ENCODE measurements at places on chromosomes 3 and 15.

GRCh38 chr3:14576163-14576562 is 36.0 kb upstream of the GRIP2 start:
- DNase-seq: no peak

DNA sequence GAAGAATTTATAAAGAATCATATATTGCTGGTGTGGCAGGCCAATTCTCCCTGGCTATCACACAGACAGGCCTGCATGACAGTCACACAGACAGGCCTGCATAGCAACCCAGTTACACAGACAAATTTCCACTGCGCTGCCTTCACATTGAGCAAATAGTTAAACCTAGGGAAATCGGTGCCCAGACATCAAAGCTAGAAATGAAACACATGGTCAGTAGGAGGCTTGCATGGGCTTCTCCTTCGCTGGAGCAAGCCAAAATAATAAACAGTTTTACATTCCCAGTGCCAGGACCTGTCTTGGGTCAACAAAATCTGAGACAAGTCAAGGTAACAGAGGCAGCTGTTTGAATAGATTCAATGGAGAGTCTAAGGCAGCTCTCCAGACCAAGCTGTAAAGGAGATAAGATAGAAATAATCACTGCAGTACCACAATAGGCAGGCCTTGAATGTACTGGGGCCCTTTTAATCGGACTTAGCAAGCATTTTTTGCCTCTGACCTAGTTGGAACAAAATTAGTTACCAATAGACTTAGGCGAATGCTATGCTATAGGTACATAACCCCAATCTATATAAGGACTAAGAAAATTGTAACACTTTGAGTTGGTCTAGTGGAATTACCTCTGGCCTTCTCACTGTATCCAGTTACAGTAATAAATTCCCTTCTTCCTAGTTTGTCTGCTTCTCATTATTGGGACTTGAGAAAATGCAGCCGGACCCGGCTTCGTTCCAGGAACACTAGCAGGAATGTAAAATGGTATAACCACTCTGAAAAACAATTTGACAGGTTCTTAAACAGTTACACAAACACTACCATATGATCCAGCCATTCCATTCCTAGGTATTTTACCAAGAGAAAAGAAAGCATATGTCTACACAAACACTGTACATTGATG is 274.7 kb upstream of the UBE2E2 start:
- DNase-seq: no peak

DNA sequence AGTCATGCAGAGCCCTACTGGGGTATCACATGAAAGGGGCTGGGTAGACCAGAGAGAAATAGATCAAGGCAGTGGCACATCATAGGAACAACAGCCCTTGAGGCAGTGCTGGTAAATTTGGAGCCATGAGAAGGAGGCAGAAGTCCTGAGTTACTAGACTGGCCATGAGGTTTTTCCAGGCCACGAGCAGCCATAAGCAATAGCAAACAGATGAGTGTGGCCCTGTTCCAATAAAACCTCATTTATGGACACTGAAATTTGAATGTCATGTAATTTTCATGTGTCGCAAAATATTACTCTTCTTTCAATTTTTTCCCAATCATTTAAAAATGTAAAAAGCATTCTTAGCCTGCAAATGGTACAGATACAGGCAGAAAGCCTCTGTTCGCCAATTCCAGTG is 28.1 kb upstream of the LRRN1 start:
- DNase-seq: no peak

GRCh38 chr3:149371001-149371722 is 6.3 kb downstream of the TM4SF1 start:
- DNase-seq: no peak

GRCh38 chr3:87546216-87546615 is 269.8 kb upstream of the POU1F1 start:
- no peak for DNase-seq

DNA sequence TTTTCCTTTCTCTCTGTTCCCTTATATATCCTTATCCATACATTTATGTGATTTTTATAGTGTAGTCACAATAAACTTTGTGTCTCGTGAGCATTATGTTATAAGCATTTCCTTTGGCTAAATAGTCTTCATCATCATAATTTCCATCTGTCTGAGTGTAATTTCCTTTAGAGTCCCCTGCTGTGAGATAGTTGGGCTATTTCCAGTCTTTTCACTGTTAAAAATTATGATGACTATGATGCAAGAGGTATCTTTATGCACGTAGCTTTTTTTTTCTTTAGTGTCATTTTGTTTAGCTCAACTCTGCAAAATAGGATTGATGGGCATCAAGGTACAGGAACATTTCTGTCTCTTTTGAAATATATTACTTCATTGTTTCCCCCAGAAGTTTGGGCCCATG is 26.9 kb upstream of the CA12 start:
- no peak for DNase-seq

- DNase-seq: no peak
Measured at GRCh38 chr3:159629329-159630084, 359.1 kb upstream of the IL12A start.

DNA sequence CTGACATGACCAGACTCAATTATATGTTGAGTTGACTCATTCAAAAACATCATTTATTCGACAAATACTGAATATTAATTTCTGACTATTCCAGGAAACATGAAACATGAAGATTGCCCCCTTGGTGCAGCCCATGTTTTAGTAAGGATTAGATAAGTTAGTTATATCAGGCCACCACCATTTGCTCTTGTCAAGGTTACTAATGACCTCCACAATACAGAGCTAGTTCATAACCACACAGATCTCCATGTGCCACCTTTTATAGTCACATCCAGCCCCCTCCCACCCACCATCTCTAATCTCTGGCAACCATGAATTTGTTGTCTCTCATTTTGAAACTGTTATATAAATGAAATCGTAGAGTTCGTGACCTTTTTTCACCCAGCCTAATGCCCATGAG is 15.7 kb downstream of the KLHL18 start:
- no peak for DNase-seq

DNA sequence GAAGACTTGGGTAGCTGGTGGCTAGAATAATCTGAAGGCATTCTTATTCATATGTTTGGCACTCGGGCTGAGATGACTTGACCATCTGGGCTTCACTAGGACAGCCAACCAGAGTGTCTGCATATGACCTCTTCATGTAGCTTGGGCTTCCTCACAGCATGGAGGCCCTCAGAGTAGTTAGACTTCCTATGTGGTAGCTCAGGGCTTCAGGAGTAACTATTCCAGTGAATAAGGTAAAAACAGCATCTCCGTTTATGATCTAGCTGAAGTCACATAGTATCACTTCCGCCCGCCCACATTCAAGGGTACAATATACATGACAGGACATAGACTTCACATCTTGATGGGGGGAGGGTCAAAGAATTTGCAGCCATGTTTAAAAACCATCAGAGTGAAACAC is 18.9 kb upstream of the CMTM8 start:
- no peak for DNase-seq

- no peak for DNase-seq
Measured at GRCh38 chr15:59918994-59919951, 84.8 kb upstream of the FOXB1 start.

DNA sequence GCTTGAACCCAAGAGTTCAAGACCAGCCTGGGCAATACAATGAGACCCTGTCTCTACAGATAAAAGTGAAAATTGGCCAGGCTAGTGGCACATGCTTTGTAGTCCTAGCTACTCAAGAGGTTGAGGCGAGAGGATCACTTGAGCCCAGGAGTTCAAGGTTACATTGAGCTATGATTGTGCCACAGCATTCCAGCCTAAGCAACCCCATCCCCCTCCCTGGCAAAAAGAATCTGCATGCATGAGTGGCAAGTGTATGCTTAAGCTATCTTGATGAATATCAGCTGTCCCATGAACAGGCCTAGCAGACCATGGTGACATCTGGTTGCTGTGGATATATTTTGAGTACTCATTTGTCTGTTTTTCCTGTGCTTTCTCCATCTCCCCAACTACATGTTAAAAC is 4.7 kb downstream of the ATRIP start:
- no peak for DNase-seq
